ENCODE measurements at places on chromosomes 11 and 22.

DNA sequence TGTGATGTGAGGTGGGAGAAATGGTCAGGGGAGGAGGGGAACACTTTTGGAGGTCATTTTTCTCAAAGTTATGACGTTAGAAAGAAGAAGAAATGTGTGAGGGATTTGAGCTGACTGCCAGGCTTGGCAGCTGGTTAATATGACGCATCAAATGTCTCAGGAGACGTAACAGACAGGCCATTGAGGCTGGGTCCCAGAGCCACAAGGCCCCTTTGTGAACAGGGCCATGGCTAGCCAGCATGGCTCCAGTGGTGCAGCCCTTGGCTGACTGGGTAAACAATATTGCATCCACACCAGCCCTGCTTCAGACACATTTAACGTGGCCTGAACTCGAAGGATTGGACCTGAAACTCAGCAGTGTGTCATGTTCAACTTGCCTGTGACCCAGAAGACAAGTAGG, 34.3 kb downstream of the AMOTL1 start:
- DNase-seq, result no peak

DNA sequence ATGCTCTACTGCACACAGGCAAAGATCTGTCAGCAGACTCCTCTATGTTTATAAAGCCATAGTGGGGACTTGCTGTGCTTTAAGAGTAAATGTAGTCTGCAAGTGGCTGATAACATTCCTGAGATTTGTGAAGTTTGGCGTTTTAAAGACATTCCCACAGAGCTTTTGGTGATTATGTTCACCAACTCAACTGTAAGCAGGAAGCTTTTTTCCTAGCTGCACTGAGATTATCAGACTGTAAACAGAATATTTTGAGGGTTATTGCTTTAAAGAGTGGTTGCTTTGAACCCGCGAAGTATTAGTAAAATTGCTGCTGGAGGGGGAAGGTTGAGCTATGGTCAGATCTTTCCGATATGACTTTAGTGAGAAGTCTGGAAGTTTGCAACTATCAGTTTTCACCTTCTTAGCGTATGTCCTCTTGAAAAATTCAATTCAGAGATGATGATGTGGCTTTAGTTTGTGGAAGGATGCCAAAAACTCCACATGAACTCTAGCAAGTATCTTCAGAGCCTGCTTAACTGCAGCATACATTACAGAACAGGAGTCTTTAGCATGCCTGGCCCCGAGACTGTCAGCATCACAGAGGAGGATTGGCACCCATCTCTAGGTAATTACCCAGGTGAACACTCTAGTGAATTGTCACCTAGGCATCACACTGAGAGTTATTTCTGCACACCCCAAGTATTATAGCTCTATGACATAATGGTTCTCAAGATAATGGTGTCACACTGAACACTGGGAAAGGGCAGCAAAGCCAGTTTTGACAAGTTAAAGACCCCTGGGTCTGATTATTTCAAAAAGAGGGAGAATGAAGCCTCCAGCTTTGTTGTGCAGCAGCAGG, 89.9 kb downstream of the MTNR1B start:
- DNase-seq, result peak; percentile 17

GRCh38 chr11:84722583-84723108, 904.5 kb downstream of the DLG2 start:
- DNase-seq, result peak; percentile 7

DNA sequence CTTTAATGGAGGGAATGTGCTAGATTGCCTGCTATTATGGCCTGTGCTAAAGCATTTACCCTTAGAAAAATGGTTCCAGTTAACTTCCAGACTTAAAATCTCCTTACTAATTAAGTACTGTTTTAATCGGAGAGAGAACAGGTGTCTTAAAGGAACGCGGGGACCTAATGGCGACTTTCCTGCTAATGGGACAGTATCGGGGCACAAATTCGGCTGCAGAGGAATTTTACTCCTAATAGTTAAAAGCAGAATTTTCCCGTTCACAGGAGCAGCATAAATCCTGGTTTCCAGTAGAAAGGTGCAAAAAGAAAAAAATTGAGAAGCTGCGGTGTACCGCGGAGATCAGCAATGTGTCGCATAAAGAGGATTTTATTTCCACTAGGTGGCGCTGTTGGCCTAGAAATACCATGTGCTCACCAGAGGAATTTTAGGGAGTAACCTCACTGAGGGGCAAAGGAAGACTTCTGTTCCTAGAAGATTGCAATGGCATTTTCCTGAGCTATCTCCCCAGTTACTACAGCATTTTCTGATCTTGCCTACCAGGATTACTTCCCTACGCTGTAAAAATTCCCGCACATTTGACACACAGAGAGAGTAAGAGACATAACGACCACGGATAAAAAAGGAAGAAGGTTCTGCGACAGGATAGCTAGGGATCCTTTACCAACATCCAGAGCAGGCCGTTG, 44.5 kb downstream of the ZNF280B start:
- DNase-seq, result peak; percentile 53

DNA sequence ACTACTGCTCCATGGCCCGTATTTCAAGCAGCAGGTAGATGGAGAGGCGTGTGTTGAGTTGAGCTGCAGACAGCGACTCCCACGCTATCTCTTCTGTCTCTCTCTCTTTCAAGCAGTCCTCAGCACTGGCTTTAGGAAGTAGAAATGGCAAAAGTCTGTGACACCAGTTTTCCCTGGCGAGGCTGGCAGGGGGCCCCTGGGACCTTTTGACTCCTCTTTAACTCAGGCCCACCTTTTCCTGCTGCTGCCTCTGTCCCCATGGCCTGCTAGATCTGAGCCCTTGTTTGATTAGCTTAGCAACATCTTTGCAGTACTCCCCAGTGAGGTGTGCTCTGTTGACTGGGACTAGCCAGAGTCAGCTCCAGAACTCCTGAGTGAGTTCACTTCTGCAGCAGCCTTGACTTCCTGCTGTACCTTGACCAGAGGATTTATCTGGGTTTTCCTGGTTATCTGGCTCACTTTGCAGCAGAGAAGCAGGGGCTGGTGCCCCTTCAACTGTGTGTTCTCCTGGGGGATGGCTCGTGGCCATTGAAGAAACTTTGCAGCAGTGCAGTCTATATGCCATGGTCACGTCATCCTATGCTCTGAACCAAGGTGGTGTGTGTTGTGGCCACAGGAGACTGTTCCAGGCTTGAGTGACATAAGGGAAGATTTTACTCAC, 183.9 kb downstream of the DBX1 start:
- DNase-seq, result no peak

- no peak for DNase-seq
Measured at GRCh38 chr22:39220890-39221850, 23.6 kb downstream of the PDGFB start.

DNA sequence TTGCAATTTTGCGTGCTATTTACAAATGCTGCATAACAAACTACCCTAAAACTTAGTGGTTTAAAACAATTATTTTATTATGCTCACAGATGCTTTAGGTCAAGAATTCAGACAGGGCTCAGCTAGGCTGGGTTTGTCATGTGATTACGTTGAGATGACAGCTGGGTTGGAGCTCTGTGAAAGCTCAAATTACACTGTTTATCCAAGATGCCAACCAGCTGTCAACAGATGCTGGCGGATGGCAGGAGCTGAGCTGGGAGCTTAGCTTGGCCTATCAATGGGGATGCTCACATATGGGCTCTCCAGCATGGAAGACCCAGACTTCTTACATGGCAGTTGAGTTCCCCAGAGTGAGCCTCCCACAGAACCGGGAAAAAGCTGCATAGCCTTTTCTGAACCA, 62.7 kb downstream of the STK33 start:
- DNase-seq, result peak; percentile 44

DNA sequence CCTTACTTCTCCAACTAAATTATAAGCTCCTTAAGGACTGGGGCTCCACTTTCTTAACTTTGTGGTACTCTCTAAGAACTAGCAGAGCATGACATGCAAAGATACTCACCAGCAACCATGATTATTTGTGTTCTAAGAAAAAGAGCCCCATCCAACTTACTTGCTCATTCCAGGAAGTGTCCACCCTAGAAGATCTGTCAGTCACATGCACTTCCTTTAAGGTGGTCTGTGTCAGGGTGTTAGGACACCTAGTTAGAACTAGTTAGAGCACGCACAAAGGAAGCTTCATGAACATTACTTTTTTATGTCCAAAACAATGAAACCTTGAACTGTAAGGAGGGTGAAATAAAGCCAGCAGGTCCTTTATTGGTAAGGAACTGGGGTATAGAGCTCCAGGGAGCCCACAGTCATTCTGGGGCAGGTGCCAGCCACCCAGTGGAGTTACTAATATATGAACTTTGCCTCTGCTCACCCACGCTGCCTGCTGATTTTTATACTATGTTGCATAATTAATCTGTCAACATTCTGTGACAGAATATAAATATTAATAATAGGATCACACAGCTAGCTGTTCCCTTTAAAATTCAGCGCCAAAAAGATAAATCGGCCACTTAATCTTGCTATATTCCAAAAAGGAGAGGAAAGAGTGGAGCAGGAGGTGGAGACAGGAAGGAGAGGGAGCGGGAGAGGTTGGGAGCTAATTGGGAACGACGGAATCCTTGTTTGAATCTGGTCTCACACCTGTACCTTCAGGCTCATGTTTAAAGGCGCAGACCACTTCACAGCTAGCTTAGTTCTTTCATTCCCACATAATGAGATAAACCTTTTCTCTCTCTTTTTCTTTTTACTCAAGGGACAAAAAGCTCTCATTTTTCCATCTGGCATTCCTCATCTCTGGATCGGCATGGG, 755.0 kb downstream of the OPCML start:
- DNase-seq, result no peak

- DNase-seq, result no peak
Measured at GRCh38 chr22:28582806-28583205, 96.8 kb downstream of the TTC28 start.

GRCh38 chr22:35218079-35218478, 39.2 kb upstream of the HMGXB4 start:
- no peak for DNase-seq

GRCh38 chr11:5366856-5367255, 15.5 kb downstream of the OR51B6 start:
- DNase-seq, result no peak

GRCh38 chr11:3156282-3156660, 8.8 kb downstream of the OSBPL5 start:
- no peak for DNase-seq

DNA sequence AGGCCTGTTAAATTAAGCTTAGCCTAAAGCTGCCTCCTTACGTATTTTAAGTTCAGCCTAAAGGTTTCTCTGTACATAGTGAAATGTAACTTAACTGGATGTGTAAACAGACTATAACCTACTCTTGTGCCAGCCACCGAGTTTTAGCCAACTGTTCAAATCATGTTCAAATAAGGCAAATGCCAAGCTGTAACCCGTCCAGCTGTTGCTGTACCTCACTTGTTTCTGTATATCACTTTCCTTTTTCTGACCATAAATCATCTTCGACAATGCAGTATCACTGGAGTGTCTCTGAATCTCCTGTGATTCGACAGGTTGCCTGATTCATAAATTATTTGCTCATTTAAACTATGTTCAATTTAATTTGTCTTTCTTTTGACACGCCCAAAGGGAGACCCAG, 4.0 kb upstream of the PLAAT5 start:
- DNase-seq, result no peak

GRCh38 chr22:27046086-27046485, 388.7 kb downstream of the MIAT start:
- DNase-seq, result peak; percentile 62

DNA sequence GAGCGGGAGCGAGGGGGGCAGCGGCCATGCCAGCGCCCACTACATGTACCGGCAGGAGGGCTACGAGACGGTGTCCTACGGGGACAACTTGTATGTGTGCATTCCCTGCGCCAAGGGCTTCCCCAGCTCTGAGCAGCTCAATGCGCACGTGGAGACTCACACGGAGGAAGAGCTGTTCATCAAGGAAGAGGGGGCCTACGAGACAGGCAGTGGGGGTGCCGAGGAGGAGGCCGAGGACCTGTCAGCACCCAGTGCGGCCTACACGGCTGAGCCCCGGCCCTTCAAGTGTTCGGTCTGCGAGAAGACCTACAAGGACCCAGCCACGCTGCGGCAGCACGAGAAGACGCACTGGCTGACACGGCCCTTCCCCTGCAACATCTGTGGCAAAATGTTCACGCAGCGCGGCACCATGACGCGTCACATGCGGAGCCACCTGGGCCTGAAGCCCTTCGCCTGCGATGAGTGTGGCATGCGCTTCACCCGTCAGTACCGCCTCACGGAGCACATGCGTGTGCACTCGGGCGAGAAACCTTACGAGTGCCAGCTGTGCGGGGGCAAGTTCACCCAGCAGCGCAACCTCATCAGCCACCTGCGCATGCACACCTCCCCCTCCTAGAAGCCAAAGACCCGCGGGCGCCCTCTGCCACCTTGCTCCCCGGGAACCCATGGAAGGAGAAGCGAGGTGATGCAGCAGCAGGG, 20.9 kb upstream of the TMEM191C start:
- no peak for DNase-seq

- DNase-seq, result no peak
Measured at GRCh38 chr11:15622231-15622890, 507.6 kb downstream of the INSC start.

GRCh38 chr11:14644226-14645014, 816 bp downstream of the PDE3B start:
- peak; percentile 52 for DNase-seq

GRCh38 chr11:28526406-28526751, 418.2 kb downstream of the METTL15 start:
- no peak for DNase-seq

- DNase-seq, result no peak
Measured at GRCh38 chr11:128629516-128630106, 42.3 kb upstream of the ETS1 start.

DNA sequence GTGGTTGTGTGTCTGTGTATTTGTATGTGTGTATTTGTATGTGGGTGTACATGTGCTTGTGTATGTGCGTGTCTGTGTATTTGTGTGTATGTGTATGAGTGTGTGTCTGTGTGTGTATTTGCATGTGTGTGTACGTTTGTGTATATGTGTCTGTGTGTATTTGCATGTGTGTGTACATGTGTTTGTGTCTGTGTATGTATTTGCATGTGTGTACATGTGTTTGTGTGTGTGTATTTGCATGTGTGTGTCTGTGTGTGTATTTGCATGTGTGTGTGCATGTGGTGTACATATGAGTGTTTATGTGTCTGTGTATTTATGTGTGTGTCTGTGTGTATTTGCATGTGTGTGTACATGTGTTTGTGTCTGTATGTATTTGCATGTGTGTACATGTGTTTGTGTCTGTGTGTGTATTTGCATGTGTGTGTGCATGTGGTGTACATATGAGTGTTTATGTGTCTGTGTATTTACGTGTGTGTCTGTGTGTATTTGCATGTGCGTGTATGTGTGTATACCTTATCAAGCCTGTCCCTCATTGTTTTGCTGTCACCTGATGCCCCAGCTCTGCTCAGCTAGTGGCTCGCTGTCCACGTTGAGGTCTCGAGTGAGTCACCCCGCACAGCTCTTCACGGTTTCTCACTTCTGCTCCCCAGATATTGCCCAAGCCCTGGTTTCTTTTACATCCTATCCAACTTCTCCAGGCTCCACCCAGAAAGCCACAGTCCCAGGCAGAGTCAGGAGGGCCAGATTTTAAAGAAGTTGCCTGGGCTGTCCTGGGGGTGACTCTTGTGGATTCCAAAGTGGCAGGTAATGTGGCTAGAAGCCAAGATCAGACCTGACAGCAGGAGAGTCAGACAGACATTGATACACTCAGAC, 15.2 kb downstream of the MB start:
- DNase-seq, result no peak

- DNase-seq, result no peak
Measured at GRCh38 chr11:114260077-114260476, 36.1 kb upstream of the NNMT start.

- DNase-seq, result peak; percentile 33
Measured at GRCh38 chr11:23263466-23263865, 403.2 kb upstream of the CCDC179 start.

Data from NCI-H2081 (cell line).